ENCODE measurements at places on chromosomes 1 and 21. TPM values are rescaled to one million over a fixed set of nuclear protein-coding genes. Genes with fewer than 3 reads are reported as not detected.

GRCh38 chr1:100585786-100586185, 47.8 kb downstream of the GPR88 start:
- no peak for ATAC-seq

- no peak for ATAC-seq
These were observed 13.1 kb upstream of the TDRD10 start for GRCh38 chr1:154488922-154489321.

DNA sequence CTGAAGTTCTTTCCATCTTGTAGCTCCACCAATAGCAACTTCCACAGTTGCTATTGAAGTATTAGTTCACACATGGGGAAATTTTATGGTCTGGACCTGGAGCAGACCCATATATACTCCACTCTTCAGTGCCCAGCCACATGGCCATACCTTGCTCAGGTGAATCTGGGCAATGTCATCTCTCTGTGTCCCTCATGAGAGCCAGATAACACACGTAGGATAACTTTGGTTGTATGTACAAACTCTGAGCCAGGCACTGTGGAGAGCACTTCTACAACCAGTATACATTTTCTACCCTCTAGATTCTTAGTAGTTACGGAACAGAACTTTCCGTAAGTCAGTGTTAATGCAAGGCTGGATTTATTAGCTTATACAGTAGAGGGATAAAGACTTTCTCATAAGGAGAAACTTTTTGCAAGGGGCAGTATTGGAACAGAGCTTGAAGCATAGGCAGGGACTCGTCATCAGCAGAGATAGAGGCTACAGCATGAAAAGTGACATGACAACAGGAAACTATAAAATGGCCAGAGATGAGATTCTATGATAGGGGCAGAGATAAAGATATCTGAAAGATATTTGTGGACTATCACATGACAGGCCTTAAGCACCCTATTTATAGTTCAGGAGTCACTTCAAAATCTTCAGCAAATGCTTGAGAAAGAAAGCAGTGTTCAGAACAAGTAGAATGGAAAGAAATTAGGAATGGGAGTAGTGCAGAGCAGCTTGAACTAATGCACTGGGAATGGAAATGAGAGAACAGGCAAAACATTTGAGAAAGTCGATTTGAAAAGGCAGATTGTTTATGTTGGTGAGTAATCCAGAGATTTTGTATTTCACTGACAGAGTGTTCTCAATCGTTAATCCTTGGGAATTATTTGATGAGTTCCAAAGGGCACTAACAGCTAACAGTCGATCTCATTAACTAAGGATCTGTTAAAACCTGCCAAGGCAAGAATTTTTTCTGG, 481.8 kb downstream of the USP25 start:
- no peak for ATAC-seq

DNA sequence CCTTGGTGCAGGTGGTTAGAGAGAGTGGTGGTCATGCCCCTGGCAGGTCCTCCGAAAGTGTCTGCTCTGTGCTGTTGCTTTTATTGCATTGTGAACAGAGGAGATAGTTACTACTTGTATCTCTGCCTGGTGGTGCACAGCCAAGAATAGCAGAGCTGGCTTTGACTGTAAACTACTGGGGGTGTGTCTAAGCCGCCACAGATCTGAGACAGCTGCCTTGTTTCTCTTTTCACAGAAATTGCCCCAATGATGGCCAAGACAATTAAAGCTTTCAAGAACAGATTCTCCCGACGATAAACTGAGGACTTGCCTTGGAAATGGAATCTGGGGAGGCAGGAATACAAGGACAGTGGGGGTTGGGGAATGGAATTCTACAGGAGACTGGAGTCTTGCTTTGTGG, 16.0 kb downstream of the ELOA start:
- ATAC-seq = no peak

DNA sequence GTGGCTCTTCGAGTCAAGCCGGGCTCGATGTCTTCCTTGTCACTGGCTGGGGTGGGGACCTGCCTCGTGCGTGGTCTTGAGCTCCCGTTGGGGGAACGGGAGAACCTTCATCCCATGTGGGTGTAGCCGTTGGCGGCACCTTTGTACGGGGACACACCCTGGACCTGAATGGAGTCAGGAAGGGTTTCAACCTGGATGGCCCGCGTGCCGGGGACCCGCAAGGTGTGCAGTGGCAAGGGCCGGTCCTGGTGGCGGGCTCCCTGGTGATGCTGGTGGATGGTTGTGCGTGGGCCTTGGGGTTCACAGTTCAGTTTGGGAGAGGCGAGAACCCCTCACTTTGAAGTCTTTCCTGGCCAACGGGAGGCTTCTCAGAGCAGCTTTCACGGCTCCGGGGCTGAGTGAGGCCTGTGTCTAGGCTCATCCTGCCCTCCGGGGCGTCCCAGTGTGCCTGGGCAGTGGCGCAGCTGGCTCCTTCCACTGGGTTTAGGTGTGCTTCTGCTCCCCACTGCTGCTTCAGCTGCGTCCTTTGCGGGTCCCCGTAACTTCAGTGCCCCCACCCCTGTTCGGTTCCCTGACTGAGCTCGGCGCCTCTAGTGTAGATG, 11.4 kb downstream of the SKI start:
- no peak for ATAC-seq

GRCh38 chr1:246559310-246559709, 6.8 kb downstream of the TFB2M start:
- no peak for ATAC-seq

DNA sequence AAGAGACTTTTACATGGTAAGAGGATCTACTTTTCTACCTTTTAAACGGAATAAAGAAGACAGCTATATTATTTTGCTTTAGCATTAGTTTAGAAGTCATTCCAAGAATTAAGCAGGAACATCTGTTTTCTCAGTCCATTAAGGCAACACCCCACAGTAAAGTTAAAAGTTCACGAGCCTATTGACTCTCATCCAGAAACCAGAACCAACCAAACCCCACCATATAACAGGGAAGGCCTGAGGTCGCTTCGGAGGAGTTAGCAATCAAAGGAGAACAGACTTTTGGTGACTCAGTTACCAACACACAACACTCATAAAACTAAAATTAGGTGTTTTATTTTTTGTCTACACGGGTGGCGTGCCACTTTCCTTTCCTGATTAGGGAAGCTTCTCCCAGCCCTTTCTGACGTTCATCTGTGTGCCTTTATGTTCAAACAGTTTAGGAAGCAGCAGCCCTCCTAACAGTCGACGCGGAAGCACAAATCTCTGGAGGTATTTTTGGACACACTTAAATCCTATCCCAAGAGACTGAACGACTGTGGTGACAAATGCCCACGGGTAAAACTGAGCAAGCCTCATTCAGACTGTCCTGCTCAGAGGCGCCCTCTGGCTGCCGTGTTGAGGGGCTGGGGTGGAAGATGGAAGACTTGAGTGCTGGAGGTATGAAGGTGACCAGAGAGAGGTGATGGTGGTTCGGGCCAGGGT, 8.6 kb upstream of the PLA2G2C start:
- peak; percentile 86 for ATAC-seq

GRCh38 chr1:64828829-64829228, 84.0 kb downstream of the RAVER2 start:
- peak; percentile 49 for ATAC-seq

- ATAC-seq = no peak
These were observed 62.3 kb downstream of the GRIK3 start for GRCh38 chr1:36971852-36972618.

- no peak for ATAC-seq
These were observed 260.0 kb downstream of the FMN2 start for GRCh38 chr1:240351690-240352089.

GRCh38 chr1:241171991-241172390, 185.0 kb downstream of the RGS7 start:
- ATAC-seq = no peak

DNA sequence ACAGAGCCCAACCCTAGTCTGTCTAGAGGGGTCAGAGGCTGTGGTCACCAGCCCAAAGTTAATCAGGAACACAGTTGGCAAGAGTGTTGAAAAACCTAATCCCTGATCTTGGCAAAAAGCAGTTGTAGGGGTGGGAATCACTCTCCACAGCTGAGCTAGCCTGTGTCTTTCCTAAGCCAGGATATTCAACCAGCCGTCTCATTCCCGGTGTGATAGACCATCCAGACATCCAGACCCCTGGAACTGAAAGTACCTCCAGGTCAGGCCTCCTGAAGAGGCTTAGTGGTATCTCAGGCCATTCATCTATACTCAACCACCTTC, 4.9 kb downstream of the LHX9 start:
- no peak for ATAC-seq

DNA sequence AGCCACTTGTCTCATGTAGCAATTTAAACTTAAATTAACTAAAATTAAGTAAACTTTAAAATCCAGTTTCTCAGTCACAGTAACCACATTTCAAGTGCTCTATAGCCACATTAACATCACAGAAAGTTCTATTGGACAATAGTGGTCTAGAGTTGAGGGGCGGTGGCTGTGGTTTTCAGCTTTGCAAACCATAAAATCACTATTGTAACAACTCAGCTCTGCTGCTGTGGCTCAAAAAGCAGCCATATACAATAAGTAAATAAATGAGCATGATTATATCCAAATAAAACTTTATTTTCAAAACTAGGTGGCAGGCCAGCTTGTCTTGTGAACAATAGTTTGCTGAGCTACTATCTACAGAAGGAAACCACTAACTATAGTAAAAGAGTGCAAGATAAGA, 43.4 kb upstream of the C1orf53 start:
- ATAC-seq = no peak

GRCh38 chr1:21781815-21782348, 1.1 kb downstream of the USP48 start:
- ATAC-seq = peak; percentile 23

GRCh38 chr1:201590474-201590873, 51.5 kb downstream of the NAV1 start:
- no peak for ATAC-seq

DNA sequence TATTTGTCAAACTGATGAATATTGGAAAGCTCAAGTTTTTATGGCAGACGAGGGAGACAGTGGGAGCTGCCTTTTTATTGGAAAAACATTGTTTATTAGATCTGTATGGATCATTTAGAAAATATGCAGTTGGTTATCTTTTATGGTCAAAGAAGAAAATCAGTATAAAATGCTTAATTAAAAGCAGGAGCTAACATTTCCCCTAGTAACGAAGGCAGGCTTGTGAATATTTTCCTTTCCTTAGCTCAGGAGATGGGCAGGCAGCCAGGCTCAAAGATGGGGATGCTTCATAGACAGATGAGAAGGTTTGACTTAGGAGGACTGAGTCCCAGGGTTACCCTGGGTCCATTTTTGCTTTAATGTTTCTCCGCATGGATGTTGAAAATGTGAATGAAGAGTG, 26.0 kb downstream of the ROR1 start:
- ATAC-seq = no peak

GRCh38 chr1:109454497-109455133, 11.7 kb upstream of the SYPL2 start:
- no peak for ATAC-seq

DNA sequence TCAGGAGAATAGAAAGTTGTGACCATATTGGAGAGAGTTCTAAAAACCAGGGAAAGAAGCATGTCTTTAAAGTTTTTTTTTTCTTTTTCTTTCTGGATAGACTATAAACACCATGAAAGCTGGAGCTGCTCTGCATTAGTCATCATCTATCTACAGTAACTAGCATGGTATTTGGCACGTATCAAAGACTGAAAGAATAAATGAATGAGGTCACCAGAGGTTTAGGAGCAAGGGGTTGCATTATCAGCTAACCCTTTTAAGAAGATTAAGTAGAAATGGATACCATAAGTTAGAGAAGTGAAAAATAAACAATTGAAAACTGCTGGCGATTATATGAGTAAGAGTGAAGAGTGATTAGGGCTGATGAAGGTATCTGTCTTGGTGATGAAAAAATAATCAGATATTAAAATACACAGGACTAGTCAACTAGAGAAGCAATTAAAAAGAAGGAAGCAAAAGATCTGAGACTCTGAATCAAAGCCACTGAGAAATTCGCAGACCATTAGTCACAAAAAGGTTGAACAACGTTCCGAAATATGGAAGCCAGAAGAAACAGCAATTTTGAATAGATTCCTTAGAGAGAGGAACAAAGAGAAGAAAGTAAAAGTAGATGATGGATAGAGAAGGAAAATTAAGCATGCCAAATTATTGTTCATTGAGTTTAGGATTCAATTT, 536.4 kb downstream of the DPYD start:
- no peak for ATAC-seq

GRCh38 chr1:99589186-99589636, 56.7 kb upstream of the PALMD start:
- ATAC-seq = no peak

- ATAC-seq = peak; percentile 71
These were observed 35.5 kb downstream of the CAPN2 start for GRCh38 chr1:223747838-223748335.

- ATAC-seq = no peak
These were observed 33.5 kb downstream of the ODR4 start for GRCh38 chr1:186409091-186409490.

DNA sequence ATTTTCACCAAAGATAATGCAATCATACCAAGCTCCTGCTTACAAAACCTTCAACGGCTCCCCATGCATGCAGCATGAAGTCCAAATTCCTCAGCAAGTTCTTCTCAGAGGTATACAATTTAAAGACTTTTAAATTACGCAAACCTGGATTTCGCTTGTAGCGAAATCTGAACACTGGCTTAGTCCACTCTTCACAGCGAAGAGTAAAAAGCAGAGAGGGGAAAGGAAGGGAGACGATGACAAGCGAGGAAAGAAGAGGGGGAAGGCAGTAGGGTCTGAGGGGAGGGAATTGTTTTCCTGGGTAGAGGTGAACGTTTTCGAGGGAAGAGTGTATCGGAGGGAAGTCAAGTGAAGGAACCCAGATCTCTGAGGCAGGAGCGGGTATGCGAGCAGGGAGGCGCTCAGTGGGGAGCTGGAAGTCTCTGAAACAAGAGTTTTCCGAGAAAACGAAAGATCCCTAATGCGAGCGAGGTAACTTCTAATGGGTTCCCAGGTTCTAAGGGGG, 790 bp downstream of the TESK2 start:
- no peak for ATAC-seq

DNA sequence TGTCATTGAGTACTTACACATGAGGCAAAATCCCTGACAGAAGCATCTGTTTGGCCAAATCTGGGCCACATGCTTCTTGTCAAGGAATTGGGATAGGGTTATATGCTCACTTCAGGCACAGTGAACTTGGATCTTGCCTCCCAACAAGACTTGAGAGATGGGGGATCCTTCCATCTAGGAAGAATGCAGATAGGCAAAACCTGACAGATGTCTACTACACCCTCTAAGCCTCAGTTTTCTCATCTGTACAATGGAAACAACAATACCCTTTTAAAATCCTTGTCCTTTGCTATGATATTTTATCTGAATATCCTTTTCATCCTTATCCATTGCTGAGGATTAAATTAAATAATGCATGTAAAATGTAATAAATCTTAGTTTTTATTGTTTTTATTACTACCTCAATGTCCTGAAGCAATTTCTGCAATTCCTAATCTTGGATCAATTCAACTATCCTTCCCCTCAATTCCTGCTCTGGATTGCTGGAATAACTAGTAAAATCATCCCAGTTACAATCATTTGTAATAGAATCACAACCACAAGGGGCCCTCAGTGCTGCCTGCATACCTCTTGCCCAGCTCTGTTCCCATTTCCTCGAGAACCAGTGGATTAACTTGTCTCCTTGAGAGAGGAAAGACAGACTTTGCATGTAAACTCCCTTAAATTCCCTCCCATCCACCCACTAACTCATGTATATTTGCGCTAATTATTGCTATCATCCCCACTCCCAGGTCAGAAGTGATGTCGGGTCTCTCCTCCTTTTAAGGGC, 8.1 kb upstream of the XPR1 start:
- ATAC-seq = no peak

TIPRL gene
- 38.0 TPM for total RNA-seq

SLC22A15 gene
- 0.89 TPM for total RNA-seq

NCMAP gene
- total RNA-seq = not detected

RASAL2 gene
- total RNA-seq = 0.11 TPM

TTC3 gene
- 69.2 TPM for total RNA-seq

IGSF21 gene
- total RNA-seq = not detected

DENND2C gene
- 1.0 TPM for total RNA-seq

Data from activated T-helper 17 cell treated with anti-CD3 and anti-CD28 coated beads, Interleukin-2, amount 50 U/mL, for 72 hours (primary cell).